Hematopoietic multipotent progenitor cell treated with erythropoietin and hydrocortisone succinate and interleukin-3 and kit ligand, for 8 days (in vitro differentiated cells): ENCODE measurements at places on chromosomes 7 and 10.

DNA sequence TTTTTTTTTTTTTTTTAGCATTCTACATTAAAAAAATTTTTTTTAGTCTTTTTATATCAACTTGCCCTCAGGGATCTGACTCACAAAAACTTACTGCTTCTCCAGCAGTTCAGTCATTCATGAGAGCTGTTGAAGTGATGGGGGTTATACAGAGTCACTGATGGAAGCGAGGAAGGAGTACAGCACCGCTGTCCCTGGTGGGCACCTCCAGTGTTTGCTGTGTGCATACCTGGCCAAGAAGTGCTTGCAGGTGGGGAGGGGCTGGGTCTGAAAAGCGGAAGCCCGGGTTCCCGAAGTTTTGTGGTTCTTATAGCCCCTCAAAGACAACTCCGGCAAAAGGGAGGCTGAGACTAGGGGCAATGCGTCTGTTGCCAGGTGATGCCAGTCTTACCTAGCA is 46.2 kb downstream of the MINDY4 start:
- DNase-seq = no peak

- no peak for DNase-seq
Observed at GRCh38 chr7:139987691-139988516, 74.8 kb downstream of the PARP12 start.

- no peak for DNase-seq
Observed at GRCh38 chr10:78772486-78772885, 296.3 kb upstream of the ZMIZ1 start.

DNA sequence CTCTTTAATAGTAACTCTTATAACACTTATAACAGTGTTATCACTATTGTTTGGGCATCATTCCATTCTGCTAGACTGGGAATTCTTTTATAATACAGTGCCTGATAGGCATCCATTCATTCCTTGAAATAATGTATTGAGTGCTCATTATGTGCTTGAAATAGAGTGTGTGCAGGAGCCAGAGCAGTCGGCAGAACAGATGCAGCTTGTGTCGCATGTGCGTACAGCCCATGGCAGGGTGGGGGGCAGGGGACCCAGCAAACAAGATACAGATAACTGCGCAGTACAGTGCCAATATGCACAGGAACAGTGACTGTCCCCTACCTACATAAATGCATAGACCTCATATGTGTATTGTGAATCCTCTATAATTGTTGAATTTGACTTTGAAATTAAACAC is 99.3 kb downstream of the KAT6B start:
- no peak for DNase-seq

GRCh38 chr7:36301914-36302771 is 87.5 kb upstream of the ANLN start:
- no peak for DNase-seq

DNA sequence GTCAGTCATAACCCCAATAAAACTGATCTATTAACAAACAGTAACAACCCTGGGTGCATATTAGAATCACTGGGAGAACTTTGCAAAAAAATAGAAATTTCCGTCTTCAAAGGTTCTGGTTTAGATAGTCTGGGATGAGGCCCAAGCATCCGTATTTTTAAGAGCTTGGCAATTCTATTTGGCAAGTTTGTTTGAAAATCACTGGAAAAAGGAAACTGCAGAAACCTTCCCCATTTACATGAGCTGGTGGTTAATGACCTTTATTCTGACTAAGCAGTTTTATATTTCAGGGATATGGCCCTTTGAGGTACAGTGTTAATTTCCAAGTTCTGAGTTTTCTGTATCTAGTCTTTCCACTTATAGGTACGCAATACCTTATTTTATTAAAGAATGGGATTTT is 115.8 kb upstream of the PRR15 start:
- DNase-seq = no peak

DNA sequence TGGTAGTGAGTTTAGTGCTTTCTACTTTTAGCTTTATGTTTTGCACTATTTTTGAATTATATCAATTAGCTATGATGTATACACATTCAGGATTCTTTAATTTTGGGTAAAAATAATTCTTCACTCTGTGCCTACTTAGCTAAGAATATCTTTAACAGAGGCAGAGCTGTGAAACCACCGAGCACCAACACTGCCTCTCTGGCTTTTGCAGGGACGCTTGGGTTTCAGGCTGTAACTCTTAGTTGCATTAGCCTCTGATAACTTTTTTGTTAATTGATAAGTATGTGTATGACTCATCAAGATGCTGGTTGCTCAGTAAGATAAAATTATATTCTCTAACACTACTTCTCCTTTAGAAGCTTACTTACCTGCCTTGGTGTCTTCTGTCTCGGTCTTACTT is 738.3 kb downstream of the AUTS2 start:
- DNase-seq = no peak

- DNase-seq = no peak
Observed at GRCh38 chr7:101116898-101117297, 10.0 kb upstream of the SERPINE1 start.

- no peak for DNase-seq
Observed at GRCh38 chr7:121397822-121398221, 1.7 kb upstream of the FAM3C start.

- DNase-seq = no peak
Observed at GRCh38 chr7:69630292-69630691, 32.0 kb downstream of the AUTS2 start.

DNA sequence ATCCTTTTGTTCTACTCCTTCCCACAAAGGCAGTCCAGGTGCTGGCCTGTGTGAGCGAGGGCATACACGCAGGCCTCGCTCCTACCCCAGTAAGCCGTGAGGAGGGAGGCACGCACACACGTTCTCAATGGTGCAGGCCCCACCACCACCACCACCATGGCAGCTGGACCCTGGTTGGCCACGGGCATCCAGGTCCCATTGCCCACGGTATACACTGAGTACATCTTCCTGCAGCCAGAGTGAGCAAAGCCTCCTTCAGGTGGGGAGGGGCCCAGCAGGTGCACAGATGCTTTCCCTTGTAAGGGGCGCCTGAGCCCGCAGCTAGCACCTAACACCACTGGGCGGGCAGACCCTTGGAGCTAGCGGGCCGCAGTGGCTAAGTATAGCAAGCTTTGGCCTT is 373.3 kb upstream of the MKI67 start:
- DNase-seq = no peak

DNA sequence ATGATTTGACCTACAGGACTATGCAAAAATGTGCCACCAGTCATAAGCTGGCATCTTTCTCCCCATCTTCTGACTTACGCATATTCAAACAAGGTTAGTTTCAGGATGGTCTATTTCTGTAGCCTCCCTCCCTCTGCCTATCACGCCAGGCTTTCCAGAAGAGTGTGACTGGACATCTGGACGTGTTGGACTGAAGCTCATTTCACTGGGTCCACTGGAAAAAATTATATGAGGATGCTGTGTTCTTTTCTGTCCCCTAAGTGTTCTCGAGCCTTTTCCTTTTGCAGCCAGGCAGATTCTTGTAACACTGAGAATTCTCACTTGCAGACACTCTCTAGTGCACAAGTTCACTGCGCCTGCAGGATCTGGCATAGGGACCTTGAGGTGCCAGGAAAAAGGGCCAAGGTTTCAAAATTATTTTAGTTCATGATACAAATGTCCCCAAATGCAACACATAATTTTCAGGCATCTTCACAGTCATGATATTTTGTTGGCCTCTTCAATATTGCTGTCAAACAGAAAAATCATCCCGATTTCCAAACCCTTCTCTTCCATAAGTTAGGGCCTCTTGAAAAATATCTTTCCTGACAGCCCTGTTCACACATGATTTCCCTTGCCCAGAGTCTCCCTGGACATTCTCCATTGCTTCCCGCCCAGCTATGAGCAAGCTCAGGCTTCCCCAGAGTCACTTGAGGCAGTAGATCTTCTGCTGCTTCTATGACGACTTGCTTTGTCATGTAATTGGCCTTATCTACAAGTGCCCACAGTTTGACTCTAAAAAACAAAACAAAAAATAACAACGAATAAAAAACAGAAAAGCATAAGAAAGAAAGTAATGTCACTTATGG is 170.4 kb downstream of the BMPER start:
- no peak for DNase-seq

- DNase-seq = no peak
Observed at GRCh38 chr10:22491931-22492615, 146.8 kb downstream of the SPAG6 start.
